ENCODE measurements at places on chromosomes 1 and 21.

GRCh38 chr1:55584526-55585401 lies 369.6 kb upstream of the USP24 start:
- no peak for DNase-seq

GRCh38 chr1:83701355-83701754 lies 297.6 kb downstream of the TTLL7 start:
- DNase-seq: no peak

DNA sequence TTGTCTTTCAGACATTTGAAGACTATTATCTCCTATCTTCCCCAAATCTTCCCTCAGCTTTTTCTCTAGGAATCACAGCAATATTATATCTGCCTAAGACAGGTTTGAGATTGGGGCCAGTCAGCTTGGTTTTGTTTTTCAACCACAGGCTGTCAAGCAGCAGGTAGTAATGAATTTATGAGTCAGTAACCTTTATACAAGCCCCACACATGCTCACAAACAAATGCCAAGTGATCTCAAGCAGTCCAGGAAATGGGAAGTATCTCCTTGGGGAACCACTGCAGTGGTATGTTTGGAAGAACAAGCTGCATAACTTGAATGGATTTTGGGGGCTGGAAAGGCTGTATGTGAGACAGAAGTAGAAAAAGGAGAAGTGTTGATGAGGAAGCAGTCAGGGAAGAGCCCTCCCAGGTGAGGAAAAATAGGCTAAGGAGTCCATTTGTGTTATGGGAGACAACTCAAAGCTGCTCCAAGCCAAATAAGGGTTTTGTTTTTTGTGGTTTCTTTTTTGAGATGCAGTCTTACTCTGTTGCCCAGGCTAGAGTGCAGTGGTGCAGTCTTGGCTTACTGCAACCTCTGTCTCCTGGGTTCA lies 2.1 kb downstream of the DHDDS start:
- no peak for DNase-seq

DNA sequence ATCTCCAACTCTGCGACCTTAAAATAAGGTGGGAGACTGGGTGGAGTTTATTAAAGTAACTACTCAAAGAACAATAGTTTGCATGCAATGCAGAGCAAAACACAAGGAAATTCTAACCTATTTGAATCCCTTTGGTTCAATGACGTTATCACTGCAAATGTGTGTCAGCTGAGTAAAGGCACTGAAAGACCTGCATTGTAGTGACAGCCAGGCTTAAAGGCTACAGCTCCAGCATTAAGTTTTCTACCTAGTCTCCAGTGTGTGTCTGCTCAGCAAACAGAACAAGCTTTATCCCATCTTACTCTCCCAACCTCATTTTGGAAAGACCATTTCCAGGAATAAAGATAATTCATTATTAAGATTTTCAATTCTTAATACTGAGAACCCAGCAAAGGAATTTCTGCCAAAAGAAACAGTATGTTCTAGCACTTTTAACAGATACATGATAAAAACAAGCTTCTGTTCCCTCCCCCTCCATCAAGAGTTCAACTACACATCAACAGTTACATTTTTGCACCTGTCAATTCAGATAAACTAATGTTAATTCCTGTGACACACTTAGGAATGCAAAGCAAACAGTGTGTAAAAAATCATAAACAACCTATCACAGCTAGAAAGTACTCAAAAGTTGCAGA lies 14.2 kb downstream of the PTP4A2 start:
- no peak for DNase-seq

DNA sequence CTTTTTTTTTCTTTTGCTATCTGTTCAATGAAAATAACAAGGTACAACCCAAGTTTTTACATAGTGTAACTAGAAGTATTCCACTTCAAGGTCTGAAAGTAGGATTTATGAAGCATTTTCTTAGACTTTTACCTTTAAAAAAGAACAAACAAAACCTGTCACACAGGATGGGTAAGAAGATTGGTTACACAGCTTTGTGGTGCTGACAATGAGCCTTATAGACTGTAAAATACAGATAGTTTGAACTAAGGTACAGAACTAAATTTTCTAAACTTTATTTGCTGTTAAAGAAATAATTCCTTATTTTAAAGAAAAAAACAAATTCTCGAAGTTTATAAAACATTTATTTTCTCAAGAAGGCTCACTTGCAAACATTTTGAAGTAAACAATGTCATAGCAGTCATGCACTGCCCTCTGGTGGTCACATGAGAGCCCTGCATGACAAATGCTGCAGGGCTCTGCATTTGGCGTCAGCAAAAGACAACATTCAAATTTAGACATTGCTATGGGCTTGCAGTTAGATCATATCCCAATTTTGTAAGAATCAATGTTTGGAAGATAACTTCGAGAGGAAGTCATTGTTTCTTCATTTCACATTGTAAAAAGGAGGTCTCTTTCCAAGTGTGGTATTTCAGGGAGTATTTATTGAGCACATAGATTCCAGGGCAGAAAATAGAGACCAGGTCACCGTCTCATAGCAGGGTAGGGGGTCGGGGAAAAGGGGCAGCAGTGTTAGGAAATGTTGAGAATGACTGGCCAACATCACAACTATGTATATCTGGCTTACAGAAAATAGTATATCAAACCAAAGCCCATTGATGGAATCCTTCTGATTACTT lies 115.3 kb upstream of the FMN2 start:
- peak; percentile 35 for DNase-seq

DNA sequence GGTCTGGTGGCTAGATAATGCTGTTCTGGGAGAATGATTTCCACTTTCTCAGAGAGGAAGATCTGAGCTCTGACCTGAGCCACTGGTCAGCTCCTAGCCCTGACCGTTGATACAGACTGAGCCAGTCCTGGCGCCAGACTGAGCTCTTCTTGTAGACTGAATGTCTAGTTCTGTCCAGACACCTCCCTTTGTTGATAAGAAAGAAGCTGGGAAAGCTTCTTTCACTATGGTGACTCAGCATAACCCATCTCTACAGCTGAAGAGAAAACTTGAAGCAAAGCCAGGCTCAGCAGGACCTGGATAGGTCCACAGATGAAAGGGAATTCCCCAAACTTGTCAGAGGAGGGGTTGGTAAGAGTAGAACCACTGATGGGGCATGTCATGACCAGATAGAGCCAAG lies 9.9 kb upstream of the TRABD2B start:
- peak; percentile 4 for DNase-seq

DNA sequence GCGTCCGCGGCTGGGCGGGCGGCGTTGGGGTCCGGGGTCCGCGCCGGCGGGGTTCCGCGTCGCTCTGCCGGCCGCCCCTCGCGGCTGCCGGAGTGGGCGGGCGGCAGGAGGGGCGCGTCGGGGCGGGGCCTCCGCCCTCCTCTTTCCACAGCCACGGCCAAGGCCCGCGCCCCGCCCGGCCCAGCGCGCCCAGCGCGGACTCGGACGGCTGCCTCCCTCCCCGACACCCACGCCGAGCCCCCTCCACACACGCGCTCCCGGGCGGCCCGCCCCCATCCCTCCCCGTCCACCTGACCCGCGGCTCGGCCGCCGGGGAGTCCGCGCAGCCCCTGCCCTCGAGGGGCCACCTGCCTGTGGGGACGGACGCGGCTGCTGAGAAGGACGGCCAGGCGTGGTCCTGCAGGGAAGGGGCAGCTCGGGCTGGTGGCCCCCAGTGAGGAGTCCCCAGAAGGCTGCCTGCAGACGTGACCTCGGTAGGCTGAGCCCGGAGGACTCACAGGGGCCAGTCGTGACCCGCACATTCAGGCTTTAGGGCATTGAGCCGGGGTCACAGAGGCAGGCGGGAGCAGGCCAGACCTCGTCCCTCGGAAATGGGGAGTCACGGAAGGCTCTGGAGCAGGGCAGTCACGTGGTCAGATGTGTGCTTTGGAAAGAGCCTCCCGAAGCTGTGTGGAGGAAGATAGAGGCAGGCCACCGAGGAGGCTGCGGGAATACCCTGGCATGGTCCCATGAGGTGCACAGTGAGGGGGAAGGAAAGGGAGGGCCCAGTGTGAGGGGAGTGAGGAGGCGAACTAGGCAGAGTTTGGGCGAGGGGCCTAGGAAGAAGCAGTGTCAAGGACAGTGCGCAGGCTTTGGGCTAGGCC lies at the start of gene COL8A2:
COL8A2 (minus strand) TSS at position 94 of the 863 bp plus-strand sequence. CDS start 24,980 bp downstream, outside the sequence.
- DNase-seq: no peak

DNA sequence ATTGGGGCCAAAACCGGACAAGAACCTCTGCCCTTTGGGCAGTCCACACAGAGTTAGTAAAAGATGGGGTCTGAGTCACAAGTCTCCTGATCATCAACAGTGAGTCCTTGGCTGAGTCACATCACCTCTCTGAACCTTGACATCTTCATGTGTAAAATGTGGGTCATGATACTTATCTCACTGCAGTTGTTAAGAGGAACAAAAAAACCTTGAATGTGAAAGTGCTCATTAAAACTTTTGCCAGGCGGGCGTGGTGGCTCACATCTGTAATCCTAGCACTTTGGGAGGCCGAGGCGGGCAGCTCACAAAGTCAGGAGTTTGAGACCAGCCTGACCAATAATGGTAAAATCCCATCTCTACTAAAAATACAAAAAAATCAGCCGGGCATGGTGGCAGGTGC lies 15.7 kb downstream of the S100A16 start:
- peak; percentile 42 for DNase-seq

DNA sequence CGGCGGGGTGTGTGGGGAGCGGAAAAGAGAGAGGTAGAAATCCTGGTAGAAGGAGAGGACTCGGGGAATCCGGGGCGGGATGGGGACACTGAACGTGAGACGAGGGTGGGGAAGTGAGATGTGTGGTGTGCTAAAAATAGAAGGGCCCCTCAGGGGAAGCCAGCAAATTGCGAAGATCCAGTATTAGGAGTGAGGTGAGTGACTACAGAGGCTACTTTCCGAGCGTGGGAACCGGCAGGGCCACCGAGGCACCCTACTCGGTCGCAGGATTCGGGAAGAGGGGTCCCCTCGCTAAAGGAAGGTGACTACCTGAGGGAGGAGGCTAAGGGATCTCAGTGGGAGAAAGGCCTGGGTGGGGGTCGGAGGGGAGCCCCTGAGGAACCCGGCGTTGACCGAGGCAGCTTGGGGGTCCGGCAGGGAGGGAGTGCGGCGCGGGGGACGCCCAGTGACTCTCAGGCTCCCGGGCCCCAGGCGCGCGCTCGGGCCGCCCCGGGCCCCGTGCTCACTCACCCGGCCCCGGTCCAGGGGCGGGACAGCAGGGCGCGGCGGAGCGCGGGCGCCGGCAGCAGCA lies 318 bp downstream of the ALDH4A1 start:
- DNase-seq: no peak

GRCh38 chr1:147238925-147239820 lies 3.3 kb upstream of the CHD1L start:
- DNase-seq: peak; percentile 85

All from HepG2 (cell line).